Left renal pelvis (tissue), 4 donors: ENCODE measurements at places on chromosomes 11 and 22. TPM values are rescaled to one million over a fixed set of nuclear protein-coding genes. Genes with fewer than 3 reads are reported as not detected.

DNA sequence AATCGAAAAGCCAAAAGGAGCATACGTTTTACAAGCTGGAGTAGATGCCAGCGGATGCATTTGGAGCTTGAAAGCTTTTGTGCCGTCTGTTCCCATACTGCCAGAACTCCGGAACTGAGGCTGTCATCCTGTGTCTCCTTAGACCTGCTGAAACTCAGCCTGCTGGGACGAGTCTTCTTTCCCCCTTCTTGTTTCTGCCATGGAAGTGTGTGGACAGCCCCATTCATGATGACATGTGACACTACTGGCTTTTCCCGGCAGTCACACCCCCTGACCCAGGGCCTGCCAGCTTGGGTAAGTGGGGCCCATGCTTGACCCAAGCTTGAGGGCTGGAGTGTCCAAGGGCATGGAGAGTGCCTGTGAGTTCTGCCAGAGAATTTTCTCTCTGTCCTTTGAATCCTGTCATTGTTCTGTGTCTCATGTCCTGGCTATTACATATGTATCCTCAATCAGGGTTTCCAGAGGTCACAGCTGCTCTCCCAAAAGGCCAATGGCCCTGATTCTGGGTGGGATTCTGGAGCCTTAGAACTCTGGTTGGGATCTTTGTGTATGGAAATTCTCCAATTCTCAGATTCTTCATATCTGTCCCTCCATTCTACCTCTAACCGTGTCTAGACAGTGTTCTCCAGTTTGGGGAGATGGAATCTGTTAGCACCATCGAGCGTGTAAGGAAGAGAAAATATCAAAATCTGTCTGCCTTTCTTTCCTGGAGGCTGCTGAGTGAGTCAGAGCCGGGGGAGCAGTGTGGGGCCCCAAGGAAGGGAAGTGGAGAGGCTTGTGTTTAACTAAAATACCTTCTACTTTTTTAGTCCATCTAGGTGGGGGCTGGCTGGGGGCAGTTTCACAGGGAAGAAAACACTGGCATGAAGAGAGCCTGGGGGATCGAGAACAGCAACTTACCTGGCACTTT, 73.2 kb downstream of the KIAA1671 start:
- no peak for DNase-seq

DNA sequence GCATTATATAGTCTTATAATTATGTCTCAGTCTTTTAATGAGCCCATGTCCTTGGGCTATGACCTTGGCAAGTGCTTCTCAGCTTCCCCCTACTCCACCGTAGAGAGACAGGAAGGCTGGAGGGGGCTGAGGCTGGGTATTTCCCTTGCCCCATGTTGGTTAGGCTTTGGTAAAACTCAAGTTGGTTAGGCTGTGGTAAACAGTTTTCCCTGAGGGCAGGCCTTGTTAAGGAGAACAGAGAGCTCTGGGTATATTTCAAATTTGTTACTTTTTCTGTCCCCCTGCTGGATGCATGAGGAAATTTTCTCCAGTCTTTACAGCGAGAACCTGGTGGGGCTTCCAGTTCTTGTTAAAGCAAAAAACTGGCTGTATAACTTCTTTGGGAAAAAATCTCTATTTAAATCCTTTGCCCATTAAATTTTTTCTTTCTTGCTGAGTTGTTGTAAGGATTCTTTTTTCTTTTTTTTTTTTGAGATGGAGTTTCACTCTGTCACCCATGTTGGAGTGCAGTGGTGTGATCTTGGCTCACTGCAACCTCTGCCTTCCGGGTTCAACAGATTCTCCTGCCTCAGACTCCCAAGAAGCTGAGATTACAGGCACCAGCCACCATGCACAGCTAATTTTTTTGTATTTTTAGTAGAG, 12.2 kb upstream of the DCHS1 start:
- DNase-seq, result no peak

- DNase-seq, result no peak
Observed at GRCh38 chr11:133230431-133230830, 301.9 kb downstream of the OPCML start.

DNA sequence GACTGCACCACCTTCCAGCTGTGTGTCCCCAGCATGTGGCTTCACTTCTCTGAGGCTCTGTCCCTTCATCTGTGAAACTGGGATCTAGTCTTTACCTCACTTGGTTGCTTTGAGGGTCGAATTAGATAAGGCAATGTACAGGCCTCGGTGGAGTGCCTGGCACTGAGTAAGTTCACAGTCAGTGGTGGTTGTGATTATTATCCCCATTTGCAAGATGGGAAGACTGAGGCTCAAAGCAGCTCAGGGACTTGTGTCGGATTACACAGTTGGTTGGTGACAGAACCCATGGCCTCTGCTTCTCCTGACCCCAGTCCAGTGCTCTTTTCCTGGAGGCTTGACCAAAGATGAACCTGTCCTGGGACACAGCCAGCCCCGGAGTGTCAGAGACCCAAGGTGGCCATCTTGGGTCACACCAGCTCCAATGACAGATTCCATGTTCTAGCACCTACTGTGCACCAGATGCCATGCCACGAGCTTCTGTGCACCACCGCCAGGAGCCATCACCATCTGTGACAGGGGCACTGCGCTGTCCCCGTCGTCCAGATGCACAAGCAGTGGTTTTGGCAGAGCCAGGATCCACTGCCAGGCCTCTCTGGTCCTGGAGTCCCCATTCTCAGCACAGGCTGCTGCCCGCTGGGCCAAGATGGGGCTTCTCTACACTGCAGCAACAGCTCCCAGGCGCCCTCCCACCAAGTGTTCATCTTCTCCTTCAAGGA, 60.5 kb downstream of the IGLL1 start:
- DNase-seq, result no peak

DNA sequence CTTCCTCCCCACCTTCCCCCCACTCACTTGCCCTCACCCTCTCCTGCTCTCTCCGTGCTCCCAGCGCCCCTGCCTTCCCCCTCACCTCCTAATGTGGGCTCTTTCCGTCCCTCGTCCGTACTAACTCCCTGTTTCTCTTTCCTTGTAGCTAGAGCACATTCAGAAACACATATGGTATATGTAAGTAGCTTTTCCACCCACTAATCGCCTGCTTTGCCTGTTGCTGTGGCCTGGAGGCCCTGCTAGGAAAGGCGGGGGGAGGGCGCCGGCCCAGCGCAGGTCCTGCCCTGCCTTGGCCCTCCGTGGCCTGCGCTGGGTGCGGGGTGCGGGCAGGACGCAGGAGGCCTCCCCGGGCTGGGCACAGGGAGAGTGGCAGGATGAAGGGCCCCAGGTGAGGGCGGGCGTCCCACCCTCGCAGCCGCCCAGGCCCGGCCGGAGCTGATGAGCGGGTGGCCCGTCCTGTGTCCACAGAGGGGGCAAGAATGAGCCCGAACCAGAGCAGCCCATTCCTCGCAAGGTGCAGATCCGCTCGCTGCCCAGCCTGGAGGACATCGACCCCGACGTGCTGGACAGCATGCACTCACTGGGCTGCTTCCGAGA, 41.7 kb downstream of the MOB2 start:
- DNase-seq, result no peak

- no peak for DNase-seq
Observed at GRCh38 chr11:64762277-64762673, 2.5 kb upstream of the PYGM start.

GRCh38 chr11:86670181-86670580, 2.2 kb downstream of the ME3 start:
- no peak for DNase-seq

- no peak for DNase-seq
Observed at GRCh38 chr11:14179116-14179820, 179.7 kb downstream of the RRAS2 start.

GRCh38 chr11:131734871-131735270, 364.5 kb downstream of the NTM start:
- DNase-seq, result no peak

- no peak for DNase-seq
Observed at GRCh38 chr11:4577761-4578160, 3.8 kb upstream of the OR52I2 start.

- DNase-seq, result no peak
Observed at GRCh38 chr11:36306888-36307287, 10.8 kb downstream of the PRR5L start.

GRCh38 chr11:117823294-117823945, 1.1 kb downstream of the FXYD2 start:
- DNase-seq, result no peak

DNA sequence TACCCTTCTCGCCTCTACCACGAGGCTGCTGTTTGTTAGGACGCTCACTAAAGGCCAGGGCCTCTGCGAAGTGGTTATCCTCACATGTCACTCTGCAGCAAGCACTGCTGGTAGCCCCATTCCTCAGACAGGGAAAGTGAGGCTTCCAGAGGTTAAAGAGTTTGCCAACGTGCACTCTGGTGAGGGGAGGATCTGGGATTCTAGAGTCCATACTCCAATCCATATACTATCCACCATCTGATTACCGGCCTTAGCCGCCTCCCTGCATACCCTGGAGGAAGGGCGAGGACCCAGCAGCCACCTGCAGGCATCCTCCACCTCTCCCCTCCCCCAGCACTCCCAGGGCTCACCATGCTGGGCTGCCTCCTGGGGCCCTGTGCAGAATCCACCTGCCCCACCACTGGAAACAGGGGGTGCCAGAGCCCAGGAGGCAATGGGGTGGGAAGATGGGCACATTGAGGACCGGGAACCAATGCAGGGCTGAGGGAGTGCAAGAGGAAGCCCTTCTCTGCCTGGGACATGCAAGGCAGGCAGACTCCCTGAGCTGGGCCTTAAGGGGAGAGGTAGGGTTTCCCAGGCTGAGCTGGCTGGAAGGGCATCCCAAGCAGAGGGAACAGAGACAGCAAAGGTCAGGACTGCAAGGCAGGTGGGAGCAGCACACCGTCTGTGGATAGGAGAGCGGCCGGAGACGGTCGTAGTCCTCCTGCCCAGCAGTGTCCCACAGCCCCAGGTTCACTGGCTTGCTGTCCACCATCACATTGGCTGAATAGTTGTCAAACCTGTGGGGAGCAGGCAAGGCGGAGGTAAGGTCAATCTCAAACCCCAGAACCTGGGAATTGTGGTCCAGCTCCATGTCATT, 11.7 kb downstream of the RAC2 start:
- DNase-seq, result no peak

DNA sequence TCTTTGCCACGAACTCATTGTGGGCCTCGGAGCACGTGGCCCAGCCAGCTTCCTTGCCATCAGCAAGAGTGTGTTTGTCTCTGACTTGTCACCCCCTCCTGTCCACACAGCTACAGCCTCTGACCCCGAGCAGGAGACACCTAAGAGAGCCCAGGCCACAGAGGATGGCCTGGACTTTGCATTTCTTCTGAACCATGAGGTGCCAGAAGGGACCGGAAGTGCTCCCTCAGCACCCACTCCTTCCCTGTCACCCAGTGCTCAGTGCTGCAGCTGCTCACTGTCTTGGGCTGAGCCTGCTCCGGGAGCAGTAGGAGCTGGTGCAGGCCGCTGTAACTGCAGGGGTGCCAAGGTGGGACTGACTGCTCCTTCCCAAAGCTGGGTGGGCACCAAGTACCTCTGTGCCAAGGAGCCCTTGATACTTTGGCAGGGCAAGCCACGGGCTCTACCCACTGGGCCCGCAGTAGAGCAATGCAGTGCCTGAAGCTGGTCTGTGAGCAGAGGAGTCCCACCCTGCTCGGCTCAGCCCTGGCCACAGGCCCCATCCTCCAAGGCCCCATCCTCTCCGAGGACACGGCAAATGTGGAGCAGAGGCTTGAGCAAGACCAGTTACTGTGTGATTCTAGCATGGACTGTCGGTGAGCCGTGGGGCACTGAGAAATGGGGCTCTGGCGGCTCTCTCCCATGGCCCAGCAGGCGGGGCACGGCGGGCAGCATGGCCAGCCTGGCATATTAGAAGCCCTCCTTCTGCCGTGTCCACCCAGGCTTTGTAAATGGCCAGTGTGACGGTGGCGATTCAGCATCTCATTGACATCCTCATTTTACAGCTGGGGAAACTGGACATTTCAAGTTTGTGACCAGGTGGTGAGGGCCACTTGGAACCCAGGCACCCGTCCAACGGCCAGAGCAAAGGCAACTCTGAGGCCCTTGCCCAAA, 6.3 kb downstream of the GRK2 start:
- DNase-seq, result no peak

GRCh38 chr11:126637795-126638175, 282.3 kb downstream of the ST3GAL4 start:
- DNase-seq, result no peak

- no peak for DNase-seq
Observed at GRCh38 chr22:37237371-37238268, 6.4 kb downstream of the RAC2 start.

GRCh38 chr22:23231471-23232093, 51.3 kb downstream of the BCR start:
- no peak for DNase-seq

DNA sequence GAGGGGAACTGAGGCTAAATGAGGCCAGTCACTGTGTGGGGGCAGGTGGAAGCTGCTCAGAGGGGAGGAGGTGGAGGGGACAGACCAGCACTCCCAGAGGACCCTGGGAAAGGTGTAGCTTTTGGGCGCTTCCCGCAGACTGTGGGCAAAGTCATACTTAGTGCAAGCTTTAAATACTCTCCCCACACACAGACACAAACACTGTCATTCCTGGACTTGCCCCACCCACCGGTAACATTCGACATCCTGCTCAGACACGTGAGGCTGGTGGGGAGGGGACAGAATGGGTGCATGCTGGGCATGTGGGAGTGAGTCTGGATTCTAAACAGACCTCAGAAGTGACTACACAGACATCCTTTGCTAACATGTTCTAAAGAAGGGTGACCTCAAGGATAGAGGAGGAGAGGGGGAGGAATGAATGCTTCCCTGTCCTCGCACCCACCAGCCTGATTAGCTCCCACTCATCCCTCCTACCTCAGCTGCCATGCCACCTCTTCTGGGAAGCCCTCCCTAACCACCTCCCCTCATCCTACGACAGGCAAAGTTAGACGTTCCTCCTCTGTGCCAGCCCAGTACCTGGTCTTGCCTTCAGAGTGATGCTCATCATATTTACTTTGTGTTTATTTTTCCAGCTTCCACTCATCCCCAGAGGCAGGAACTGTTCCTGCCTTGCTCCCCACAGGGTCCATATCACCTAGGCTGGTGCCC, 22.2 kb downstream of the TSKU start:
- DNase-seq, result no peak

DNA sequence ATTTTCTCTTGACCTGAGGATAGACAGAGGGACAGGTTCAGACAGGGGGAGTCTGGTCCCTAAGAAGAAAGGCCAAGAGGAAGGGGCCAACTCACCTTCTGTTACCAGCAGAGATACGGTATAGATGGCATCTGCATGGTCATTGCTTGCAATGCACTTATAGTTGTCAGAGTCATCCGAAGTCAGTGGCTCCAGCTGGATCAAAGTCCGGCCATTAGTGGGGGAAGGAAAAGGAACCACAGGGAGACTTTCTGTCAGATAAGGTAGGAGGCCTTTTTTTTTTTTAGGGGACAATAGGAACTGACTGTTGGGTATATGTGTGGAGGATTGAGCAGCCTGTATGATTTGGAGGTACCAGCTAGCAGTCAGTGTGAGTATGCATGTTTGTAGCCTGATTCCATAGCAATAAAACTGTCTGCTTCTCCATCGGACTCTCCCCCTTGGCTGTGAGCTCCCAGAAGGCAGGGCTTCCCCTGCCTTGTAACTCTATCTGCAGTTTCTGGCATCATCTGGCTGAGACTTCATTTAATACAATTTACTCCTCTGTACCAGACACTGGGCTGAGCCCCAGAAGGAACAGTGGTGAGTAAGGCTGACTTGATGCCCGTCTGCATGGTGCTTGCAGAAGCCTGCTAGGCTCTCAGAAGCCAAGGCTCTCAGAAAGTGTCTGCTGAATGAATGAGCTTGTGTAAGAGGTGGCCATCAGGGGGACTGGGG, 5.7 kb downstream of the IGSF22 start:
- DNase-seq, result no peak

GAS2 gene
- polyA plus RNA-seq, result 13.5 TPM

RPS6KA4 gene
- polyA plus RNA-seq, result 12.4 TPM

FAM118A gene
- polyA plus RNA-seq, result 32.5 TPM

UPB1 gene
- 0.88 TPM for polyA plus RNA-seq

POU2AF2 gene
- not detected for polyA plus RNA-seq

PLEKHA7 gene
- 40.0 TPM for polyA plus RNA-seq

OR2AG1 gene
- polyA plus RNA-seq, result not detected

TNNT3 gene
- 16.9 TPM for polyA plus RNA-seq
